Lung microvascular endothelial cell (primary cell): ENCODE measurements at places on chromosomes 5 and 9. TPM values are rescaled to one million over a fixed set of nuclear protein-coding genes. Genes with fewer than 3 reads are reported as not detected.

Gene SLC6A3
- total RNA-seq: not detected in 2 replicates

Gene IGIP
- total RNA-seq: 2.0 and 3.4 TPM in 2 replicates

DNA sequence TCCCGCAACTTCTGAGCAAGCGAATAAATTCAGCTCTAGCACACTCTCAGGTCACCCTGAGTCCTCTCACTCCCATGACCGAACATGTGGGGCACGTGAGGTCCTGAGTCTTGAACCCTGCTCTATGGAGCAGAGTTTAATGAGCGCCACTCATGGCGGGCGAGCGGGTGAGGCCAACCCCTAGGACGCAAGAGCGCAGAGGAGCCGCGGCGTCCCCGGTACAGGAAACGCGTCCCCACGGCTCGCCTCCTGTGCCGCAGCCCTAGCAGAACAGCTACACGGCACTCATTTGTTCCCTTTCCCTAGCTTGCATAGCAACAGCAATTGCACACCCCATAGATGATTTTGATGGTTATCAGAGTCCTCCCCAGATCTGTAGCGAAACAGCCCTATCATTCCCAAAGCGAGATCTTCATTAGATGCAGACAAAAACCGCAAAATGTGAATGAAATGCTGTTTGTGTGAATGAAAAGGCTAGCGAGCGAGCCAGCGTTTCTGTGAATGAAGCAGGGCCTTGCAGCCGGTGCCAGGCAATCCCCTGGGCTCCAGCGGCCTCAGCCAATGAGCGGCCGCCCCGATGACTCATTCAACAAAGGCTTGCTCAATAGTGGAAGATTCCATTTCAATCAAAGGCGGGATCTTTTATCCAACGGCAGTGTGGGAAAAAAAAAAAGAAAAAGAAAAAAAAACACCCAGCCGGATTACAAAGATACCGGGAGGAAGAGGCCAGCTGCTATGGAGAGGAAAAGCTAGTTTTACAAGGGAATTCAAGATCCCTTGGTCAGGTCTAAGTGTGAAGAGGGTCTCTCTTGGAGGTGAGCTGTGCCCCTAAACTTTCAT is 1.5 kb upstream of the SHC3 start:
- DNase-seq: peak; percentile 97

DNA sequence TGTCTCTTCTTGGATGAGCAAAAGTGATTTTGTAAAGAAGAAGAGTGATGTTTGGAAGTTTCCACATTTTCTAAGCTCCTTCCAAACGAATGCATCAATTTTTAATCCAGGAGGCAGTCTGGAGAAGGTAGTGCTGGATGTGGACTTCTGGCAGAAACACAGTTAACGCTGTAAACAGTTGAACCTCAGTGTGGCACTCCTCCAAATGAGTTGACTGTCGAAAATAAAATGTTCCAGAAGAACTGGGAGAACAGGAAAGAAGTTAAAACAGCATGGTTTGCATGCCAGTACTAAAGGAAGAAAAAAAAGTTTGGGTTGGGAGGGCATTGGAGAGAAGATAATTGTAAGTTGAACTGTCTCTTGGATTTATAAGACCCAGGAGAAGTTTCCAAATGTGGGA is 6.5 kb downstream of the ZNF462 start:
- DNase-seq: peak; percentile 34

DNA sequence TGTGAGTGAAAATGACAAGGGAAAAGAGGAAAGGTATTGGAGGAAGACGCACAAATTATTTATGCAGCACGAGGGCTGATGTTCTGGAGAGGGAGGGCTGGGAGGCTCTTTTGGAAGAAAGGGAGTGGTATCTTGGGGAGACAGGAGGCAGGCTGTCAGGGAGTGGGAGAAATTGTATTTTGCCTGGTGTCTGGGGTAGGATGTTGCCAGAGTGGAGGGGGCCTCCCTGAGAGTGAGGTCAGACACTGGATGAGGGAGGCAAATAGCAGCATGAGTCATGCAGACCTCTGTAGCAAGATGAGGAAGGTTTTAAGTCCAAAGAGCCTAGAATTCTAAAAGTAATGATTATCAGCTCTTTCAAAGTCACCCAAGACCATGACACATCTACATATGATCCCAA is 158.0 kb downstream of the DMRT2 start:
- no peak for DNase-seq

DNA sequence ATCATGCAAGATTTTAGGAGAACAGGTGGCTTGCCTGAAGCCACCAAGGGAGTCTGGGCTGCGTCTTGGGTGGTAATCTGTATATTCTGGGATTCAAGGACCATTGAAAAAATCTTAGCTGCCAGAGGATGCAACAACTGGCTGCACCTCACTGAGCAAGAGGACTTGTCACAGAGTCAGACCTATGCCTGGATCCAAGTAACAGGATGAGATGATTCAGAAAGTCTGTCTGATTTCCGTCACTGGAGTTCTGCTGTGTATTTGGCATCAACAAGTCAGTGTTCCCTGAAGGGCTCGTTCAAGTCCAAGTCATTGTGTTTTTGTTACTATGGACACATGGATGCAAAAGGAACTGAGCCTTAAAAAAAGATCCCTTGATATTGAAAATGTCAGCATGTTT is 37.8 kb upstream of the CARTPT start:
- DNase-seq: peak; percentile 52

- DNase-seq: no peak
Observed at GRCh38 chr5:3343211-3343610, 252.4 kb upstream of the IRX1 start.

Gene GM2A
- total RNA-seq: 9.6 and 13.5 TPM in 2 replicates

DNA sequence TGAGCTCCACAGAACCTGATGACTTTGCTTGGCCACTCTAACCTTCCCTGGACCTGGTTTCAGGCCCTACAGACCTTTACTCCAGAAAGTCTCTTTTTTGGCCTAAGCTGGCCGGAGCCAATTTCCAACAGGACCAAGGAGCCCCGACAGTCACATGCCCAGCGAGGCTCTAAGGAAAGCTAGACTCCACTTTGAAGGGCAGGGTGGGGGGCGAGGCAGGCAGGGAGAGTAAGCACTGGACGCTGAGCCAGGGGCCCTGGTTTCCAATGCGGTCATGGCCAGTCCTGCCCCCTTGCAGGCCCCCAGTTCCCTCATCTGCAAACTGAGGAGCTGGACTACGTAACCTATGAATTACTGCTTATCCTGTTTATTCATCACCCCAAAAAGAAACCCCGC is 65.2 kb downstream of the ADAMTS2 start:
- DNase-seq: no peak

DNA sequence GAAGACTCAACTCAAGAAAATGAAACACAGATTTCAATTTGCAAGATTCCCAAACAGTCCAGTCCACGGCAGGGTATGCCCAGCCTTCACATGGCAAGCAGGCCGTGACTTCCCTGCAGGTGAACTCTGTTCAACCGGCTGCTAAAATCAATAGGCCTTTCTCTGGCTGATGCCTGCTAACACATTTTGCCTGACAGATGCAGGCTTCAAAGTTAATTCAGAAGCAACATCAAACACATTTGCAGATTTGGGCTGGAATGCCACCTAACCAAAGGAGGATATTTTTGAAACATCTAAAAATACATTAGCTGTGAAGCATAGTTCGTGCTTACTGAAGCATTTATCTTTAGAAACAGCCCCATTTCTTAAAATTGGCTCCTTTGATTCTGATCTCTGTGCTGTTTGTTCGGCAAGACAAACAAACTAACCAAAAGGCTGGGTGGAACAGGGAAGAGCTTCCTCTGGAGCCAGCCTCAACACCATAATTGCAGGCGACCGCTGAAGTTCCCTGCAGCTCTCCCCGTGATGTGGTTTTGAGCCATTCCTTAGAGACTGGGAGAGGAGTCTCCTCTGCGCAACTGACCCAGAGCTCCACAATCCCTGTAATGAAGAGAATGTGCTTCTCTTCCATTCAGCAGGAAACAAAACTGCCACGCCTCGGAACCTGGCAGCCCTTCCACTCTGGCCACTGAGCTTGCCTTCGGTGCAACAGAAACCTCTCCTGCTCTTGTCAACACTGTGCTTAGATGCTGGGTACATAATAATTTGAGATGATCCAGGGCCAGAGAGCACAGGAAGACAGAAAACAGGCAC is 126.5 kb downstream of the MYO10 start:
- DNase-seq: peak; percentile 12

DNA sequence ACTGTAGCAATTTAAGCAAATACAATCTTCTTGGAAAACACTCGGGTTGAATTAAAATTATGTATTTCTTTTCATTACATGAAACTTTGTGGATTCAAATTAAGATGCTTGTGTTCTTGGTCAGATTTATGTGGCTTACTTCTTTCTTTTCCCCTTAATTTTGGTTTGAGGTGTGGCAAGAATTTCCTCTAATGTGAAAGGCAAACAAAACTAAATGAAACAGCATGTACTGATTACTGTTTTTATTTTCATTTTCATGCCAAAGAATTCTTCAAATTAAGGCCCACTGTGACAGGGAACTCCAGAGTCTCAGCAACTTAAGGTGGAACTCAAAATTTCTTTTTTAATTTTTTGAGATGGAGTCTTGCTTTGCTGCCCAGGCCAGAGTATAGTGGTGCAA is at the start of gene OMD:
TSS of gene OMD (minus strand) at position 132 of the 400 bp plus-strand sequence. CDS start 6,913 bp downstream, outside the sequence.
- DNase-seq: no peak

DNA sequence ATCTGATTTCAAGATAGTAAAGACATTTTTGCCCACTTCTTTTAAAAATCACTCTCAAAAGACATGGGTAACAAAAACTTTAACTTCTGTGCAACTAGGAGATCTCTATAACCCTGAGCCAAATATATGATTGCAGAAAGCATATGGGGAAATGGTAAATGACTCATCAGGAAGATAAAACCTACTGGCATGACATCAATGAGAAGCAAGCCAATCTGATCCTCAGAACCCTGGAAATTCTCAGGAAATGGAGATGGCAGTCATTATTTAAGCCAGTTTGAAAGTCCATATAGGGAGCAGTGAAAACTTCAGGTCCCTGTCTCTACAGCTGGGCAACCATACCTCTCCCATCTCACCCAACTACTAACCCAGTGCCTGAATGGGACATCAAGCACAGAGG is 249.7 kb upstream of the NREP start:
- peak; percentile 1 for DNase-seq

Gene PDE8B
- under 0.01 TPM in 2 replicates for total RNA-seq

- DNase-seq: no peak
Observed at GRCh38 chr5:127079994-127080491, 6.7 kb upstream of the C5orf63 start.

- peak; percentile 89 for DNase-seq
Observed at GRCh38 chr5:80246995-80247729, 8.7 kb downstream of the SERINC5 start.

- peak; percentile 83 for DNase-seq
Observed at GRCh38 chr5:16934123-16934522, 2.0 kb downstream of the MYO10 start.

GRCh38 chr5:9726931-9727330 is 96.8 kb upstream of the TAS2R1 start:
- DNase-seq: no peak

DNA sequence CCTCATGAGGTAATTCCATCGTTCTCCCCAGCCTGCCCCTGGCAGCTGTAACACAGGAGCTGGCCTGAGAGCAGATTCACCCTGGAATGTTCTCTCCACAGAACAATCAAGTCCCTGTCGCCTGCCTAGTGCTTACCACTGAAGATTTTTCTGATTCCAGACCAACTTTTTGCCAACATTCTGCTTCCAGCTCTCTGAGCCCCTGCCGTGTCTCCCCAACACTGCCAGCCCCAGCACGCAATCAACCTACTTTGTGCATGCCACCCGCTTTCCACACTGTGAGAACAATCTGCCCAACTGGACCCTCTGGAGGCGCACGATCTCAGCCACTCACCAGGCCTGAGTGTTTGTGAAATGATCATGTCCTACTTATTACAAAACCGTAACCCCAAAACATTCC is 62.6 kb downstream of the PSMB7 start:
- no peak for DNase-seq

DNA sequence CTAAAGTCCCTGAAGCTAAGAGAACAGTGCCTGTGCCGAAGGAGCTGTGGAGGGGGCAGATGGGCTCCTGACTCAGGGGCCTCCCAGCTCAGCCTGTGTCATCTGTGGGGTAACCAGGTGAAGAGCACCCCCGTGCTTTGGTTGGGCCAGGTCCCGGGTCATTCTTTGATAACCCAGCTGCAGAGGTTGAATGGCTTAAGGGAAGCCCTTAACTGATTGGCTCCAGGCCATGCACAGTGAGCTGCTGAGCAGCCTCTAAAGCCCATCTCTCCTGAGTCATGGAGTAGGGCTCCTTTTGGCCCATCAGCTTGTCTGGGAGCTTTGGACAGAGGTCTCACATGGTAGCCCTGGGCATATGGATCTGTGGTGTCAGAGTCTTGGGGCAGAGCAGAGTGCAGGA is 28.7 kb downstream of the COL27A1 start:
- no peak for DNase-seq

GRCh38 chr5:138622051-138622450 is 46.9 kb upstream of the HSPA9 start:
- DNase-seq: no peak
